ENCODE measurements at places on chromosomes 7 and 10. TPM values are rescaled to one million over a fixed set of nuclear protein-coding genes. Genes with fewer than 3 reads are reported as not detected.

DNA sequence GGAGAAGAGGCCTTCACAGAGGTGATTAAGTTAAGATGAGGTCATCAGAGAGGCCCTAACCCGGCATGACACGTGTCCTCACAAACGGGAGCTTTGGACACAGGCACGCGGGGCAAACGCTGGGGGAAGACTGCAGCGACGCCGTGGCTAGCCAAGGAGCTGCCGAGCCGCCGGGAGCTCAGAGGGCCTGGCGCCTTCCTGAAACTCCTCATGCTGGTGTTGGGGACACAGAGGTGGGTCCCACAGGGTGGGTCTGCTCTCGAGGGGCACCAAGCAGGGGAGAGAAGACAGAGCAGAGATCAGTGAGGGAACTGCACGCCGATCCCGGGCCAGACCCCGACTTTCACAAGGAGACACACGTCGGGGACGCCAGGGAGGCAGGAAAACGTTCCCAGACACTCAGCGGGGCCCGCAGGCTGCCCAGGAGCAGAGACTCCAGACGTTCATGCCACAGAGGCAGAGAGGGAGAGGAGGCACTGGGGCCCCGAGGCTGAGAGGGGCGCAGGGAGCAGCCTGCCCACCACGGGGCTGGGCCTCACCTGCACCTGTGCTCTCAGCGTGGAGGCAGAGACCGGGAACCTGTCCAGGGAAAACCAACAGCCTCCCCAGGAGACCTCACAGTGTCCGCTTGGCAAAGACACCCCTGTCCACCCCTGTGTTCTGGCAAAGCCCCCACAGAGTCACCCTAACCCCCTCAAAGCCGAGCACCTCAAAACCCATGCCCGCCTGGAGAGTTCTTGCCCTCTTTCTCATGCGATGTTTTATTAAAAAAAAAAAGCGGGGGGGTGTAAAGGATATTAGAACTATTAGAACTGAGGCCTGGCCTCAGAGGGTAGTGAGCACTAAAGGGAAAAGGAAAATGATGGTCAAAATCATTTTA, 103.8 kb downstream of the PDGFA start:
- H3K27me3 ChIP-seq, result no peaks in the 10 kb centered on the region
- no peaks in the 10 kb centered on the region for H3K36me3 ChIP-seq
- H3K4me3 ChIP-seq, result no peak overlapping the region

GRCh38 chr10:124627866-124628675, 116.1 kb downstream of the FAM53B start:
- H3K4me1 ChIP-seq, result peaks cover 47% of the 10 kb centered on the region
- DNase-seq, result no peak
- no peaks in the 10 kb centered on the region for H3K36me3 ChIP-seq
- H3K27me3 ChIP-seq, result no peaks in the 10 kb centered on the region
- no peak overlapping the region for H3K4me3 ChIP-seq

DNA sequence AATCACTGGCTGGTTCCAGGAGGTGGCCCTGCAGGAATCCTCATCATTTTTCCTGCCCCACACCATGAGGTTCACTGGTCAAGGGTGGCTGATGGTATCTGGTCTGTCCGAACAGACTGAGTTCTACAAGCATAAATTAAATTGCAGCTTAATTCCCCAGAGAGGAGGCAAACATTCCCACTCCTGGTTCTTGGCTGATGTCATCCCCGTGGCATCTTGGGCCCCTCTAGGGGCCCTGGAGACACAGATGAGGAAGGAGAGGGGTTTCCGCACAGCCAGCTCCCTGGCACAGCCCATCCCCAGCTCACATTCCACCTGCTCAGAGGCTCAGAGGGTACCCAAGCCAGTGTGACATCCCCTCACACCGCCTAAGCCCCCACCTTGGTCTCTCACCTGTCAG, 5.3 kb upstream of the KLRG2 start:
- H3K27ac ChIP-seq, result no peak overlapping the region
- H3K4me1 ChIP-seq, result no peaks in the 10 kb centered on the region
- H3K36me3 ChIP-seq, result no peaks in the 10 kb centered on the region
- H3K4me3 ChIP-seq, result no peak overlapping the region
- H3K27me3 ChIP-seq, result no peaks in the 10 kb centered on the region
- no peak for DNase-seq

DNA sequence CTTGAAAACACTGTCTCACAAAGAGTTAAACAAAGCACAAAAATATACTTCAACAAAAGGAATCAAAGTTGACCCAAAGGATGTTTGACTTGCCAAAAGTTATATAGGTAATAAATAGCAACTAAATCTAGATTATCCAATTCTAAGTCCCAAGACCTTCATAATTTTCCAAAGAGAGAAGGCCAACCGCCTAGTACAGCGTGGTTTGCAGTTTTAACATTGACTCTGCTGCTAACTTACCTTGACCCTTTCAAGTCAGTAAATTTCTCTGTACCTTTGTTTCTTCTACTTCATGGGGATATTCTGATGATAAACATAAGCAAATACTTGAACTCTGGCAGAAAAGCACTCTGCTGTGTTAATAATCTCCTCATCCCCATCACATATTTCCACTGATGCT, 1.9 kb upstream of the GPR22 start:
- H3K27me3 ChIP-seq, result no peaks in the 10 kb centered on the region
- H3K4me3 ChIP-seq, result no peak overlapping the region

The DYDC2 gene
- not detected for total RNA-seq

The DLD gene
- total RNA-seq, result 44.5 TPM

Measured in naive thymus-derived CD4-positive, alpha-beta T cell (primary cell).